ENCODE measurements at places on chromosomes 6 and 20.

GRCh38 chr6:147935656-147936055, 407.0 kb upstream of the SASH1 start:
- no peak for DNase-seq

- DNase-seq, result peak; percentile 54
Measured at GRCh38 chr6:38436726-38437465, 202.8 kb downstream of the BTBD9 start.

GRCh38 chr6:148177589-148178233, 164.9 kb upstream of the SASH1 start:
- peak; percentile 79 for DNase-seq

- DNase-seq, result no peak
Measured at GRCh38 chr20:4819901-4820300, 98.2 kb downstream of the PRND start.

- DNase-seq, result no peak
Measured at GRCh38 chr6:169014211-169015197, 239.1 kb downstream of the THBS2 start.

GRCh38 chr6:147055821-147056392, 148.3 kb upstream of the STXBP5 start:
- no peak for DNase-seq

DNA sequence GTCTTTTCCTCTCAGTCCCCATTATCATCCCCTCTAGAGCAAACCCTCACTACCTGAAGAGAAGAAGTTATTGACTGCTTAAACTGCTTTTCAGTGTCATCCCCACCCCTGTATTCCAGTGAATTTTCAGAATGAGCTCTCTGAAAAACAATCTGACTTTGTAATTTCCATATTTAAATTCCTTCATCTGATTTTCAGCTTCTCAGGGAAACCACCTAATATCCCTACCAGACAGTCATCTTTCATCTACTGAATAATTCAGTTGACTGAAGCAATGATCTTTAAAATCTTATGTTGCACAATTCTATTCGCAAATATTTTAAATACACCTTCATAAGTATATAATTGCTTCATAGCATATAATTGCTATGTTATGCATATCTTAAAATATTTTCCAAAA, 258.7 kb downstream of the HTR1B start:
- DNase-seq, result no peak

DNA sequence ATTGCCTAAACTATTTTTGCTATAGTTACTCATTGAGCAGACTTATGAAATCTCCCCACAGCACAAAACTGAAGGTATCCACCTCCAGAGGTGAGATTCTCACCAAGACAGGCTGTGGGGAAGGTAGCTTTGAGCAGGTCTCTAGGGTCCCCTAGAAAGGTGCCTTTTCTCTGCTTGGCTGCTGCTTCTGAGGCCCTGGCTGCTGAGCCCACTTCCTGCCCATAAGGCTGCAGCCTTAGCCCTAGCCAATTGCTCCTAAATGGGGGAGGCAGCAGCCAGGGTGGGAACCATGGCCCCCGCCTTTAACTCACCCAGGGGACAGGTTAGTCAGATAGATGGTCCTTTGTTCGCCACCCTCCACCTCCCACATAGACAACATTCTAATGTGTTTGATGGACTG, 3.6 kb downstream of the NT5E start:
- no peak for DNase-seq

DNA sequence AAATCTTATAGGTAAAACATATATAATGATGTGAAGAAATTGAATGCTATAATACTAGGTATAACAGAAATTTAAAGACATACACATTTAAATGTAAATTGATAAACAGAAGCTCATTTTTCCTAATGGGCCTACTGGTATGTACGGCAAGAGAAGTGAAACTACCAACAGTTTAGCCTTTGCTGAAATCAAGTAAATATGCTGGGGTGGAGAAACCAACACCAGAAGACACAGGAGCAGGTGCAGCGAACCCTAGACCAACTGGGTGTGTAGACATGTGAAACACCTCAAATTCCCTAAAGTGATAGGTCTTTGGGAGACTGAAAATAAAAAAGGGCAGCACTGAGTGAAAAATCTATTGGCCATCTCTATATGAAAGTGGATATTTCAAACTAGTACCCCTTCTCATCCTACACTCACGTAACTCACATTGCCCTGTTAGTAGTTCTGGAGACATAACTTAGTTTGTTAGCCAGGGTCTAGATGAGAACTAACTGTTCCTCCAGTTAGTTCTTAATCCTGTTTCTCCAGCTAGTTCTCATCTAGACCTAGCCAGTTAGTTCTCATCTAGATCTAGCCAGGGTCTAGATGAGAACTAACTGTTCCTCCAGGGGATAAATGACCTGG, 53.1 kb downstream of the SLC35D3 start:
- no peak for DNase-seq

GRCh38 chr6:5837323-5837722, 169.4 kb downstream of the NRN1 start:
- no peak for DNase-seq

DNA sequence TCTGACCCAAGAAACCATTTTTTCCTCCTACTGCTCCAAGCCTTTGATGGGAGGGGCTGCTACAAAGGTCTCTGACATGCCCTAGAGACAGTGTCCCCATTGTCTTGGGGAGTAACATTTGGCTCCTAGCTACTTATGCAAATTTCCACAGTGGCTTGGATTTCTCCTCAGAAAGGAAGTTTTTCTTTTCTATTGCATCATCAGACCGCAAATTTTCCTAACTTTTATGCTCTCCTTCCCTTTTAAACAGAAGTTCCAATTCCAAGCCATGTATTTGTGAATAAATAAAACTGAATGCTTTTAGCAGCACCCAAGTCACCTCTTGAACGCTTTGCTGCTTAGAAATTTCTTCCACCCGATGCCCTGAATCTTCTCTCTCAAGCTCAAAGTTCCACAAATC, 51.0 kb downstream of the SLC22A2 start:
- DNase-seq, result no peak

GRCh38 chr20:49668181-49668877, 45.3 kb downstream of the B4GALT5 start:
- DNase-seq, result no peak

- no peak for DNase-seq
Measured at GRCh38 chr20:63103402-63104311, 96.9 kb upstream of the BHLHE23 start.

GRCh38 chr6:6560909-6561308, 27.6 kb upstream of the LY86 start:
- no peak for DNase-seq

DNA sequence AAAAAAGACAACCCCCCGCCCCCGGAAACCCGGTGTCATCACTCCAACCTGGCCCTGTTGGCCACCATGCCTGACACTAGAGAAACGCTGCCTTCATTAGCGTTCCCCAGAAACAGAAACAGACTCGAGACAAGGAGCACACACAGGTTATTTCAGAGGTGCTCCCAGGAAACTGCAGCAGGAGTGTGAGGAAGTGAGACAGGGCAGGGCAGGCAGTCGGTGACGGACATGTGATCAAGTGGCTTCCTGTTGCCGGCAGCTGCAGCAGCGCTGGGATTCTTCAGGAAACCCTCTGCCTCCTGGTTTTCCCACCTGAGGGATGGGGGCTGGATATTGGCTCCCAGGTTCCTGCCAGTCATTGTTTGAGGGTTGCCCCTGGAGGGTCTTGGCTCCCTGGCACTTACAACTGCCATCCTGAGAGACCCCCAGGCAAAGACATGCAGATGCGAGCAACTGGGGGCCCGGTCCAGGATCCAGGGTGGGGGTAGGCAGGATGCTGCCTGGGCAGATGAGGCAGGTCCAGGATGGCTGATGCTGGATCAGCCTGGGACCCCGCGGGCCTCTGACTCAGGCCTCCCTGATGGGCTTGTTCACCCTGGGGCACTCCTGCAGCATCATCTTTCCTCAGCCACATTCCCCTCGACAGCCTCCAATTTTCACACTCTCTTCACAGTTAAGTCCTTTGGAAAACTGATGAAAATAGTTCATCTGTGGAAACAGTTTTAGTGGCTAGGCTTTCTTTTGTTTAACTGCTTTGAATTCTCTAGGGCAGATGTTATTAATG, 150.7 kb upstream of the SYNDIG1 start:
- DNase-seq, result no peak

DNA sequence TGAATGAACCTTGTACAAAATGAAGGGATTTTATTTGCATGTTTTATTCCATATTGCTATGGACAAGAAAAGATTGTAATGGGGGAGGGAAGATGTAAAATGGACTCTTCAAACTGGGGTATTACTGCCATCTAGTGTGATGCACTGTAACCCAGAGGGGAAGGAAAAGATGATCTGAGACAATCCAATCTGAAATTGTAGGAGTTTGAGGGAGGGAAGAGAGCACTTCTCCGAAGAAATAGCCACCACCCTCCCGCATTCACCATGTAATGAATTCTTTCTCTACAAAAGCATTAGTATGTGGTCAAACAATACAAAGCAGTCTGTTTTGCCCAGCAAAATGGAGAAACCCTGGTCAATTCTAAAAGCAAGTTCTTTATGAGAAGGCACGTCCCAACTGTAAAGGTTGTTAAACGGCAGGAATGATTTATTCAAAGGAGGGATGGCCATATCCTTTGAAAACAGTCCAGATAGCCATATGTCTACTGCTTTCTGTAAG, 679.5 kb upstream of the NRSN1 start:
- DNase-seq, result peak; percentile 73

DNA sequence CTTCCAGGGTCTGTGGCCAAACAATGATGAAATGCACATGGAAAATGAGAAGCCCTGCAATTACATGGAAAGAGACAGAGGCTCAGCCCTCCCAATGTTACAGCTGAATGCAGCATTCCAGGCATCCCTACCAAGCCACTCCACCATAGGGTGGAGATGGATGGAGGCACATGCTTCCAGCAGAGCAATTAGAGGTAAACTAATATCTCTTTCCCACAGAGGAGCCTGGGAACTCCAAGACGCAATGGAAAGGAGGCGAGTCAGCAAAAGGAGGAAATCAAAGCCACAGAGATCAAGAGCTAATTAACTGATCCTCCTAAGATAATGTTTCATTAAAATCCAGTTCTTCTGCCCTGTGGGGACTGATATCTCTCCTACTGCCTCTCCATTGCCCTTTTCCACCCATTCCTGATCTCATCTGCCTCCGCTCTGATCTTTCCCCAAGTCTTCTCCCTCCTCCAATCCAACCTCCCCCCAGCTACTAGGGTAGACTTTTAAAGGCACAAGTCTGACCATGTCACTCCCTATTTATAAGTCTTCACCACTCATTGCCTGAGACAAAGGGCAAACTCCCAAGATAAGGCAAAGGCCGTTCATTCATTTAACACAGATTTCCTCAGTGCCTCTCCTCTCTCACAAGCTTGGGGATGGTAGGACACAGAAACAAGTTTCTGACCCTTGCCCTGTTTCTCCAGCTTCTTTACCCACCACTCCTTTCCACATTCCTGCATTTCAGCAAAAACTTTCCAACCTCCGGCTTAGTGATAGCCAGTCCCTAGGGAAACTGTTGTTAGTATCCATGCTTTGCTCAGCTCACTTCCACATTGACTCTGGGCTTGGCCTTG, 14.3 kb upstream of the KCNB1 start:
- DNase-seq, result no peak

- DNase-seq, result no peak
Measured at GRCh38 chr6:156868385-156868784, 91.2 kb downstream of the ARID1B start.

DNA sequence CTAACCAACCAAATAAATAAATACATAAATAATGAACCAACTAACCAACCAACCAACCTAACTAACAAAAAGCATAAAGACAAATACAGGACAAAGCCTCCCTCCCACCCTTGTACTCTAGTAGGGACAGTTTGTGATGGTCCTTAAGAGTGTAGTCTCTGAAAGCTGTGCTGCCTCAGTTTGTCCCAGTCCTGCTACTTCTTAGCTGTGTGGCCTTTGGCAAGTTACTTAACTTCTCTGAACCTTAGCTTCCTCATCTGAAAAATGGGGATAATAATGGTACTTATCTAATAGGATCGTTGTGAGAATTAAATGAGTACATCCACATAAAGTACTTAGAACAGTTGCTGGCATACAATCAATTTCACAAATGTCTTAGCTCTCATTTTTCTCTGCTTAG, 232.6 kb upstream of the SUPT3H start:
- no peak for DNase-seq

- DNase-seq, result peak; percentile 25
Measured at GRCh38 chr20:38601216-38602184, at the start of gene ARHGAP40. TSS of gene ARHGAP40 (plus strand) at chr20:38601809.

GRCh38 chr20:51916244-51916643, 113.9 kb upstream of the SALL4 start:
- no peak for DNase-seq

DNA sequence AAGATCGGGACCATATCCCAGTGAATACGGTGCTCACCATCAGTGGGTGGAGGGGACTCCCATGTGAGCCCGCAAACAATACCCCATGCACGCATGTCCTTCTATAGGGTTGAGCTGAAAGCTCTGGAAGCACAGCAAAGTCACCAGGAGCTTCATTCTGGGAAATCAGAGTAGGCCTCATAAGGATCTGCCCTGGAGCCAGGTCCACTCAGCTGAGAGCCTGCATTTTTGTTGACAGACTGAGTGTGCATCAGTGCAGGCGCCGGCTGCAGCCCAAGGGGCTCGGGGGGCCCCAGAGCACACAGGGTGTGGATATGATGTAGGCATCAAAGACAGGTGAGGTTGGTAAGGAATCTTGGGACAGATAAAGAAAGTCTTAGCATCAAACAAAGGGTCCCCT, 79.8 kb upstream of the CD93 start:
- DNase-seq, result no peak

DNA sequence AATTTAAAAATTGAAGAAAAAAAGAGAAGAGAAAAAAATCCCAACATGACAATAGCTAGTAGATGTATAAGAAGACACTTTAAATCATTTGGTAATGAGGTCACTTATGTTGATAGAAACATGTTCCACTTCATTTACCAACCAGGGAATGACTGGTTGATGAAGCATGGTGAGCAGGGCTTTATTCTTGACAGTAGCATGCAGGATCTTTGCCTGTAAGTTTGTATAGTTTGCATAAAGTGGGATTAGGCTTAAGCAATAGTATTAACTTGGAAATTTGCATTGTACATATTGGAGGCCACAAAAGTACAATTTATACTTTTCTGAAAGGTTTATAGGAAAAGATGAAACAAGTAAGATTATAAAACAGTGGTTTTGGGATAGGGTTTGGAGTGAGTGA, 67.0 kb downstream of the NOX3 start:
- DNase-seq, result no peak

DNA sequence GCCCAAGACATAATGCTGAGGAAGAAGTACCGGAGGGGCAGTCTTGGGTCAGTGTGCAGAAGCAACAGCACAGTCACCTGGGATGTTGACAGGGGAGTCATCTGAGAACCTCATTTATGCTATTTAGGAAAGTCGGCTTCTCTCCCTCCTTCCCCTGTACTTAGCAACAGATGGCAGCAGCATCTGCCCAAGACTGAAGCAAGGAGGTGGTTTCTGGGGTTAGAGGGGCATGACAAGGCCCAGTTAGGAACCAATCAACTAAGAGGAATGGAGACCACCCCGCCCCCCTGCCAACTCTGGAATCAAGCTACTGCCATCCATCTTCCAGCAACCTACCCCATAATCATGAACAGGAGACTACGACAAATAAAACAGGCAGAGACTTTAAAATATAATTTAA, 21.7 kb downstream of the RIPK1 start:
- DNase-seq, result no peak

- DNase-seq, result no peak
Measured at GRCh38 chr6:113697632-113698410, 159.3 kb upstream of the MARCKS start.

GRCh38 chr6:170542031-170542719, 10.9 kb downstream of the PSMB1 start:
- DNase-seq, result no peak

Data from cardiac muscle cell (in vitro differentiated cells and primary cell).